ENCODE measurements at places on chromosomes 1 and 21.

DNA sequence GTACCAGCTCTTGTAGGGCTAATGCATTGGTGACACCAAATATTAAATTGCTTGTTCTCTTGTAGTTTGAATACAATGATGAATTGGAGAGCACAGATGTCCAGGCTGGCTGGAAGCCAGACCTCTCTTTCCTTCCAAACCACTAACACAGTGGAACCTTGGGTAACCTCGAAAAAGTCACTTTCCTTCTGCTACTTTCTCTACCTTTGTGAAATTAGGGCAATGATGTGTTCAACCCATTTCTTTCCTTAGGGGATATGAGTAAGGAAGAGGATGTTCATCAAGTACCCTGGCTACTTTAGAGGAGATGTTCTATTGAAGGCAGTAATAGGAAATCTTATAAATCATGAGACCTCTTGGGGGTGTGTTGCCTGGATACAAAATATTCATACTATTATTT lies 55.7 kb downstream of the XCL2 start:
- no peak for DNase-seq

DNA sequence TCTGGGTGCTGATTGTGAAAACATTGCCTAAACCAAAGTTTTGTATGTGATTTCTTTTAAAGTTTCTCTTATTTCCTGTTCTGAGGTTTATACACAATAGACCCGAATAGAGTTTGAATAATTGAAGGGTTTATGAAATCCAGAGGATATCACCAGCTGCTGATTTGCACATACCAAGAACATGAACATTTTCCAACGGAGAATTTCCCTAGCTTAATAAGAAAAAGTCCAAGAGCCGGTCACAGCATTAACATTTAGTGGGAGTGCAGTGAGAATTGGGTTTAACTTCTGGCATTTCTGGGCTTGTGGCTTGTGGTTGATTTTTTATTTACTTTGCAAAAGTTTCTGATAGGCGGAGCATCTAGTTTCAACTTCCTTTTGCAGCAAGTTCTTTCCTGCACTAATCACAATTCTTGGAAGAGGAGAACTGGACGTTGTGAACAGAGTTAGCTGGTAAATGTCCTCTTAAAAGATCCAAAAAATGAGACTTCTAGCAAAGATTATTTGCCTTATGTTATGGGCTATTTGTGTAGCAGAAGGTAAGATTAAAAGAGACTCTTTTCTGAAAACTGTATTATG lies at the start of gene CFH:
CFH (plus strand) TSS at position 407 of the 579 bp plus-strand sequence; CDS start at position 482, 75 bp downstream.
- DNase-seq: no peak

GRCh38 chr1:153561466-153561985 lies 4.1 kb downstream of the S100A2 start:
- DNase-seq: no peak

DNA sequence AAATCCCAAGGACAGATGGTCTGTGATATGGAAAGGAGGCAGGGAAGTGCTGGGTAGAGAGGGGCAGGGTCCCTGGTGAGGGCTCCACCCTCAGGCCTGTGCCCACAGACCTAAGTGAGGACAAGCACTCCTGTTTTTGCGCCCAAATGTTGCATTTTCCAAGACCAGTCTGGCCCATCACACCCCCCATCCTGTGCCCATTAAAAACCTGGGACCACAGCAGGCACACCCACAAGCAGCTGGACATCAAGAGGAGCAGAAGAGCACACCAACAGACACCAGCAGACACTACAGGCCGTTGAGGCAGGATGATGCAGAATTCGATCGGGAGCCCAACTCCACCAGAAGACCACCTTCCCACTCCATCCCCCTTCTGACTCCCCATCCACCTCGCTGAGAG lies 72.8 kb downstream of the DMRTA2 start:
- no peak for DNase-seq

GRCh38 chr1:108644984-108645383 lies 15.9 kb downstream of the HENMT1 start:
- peak; percentile 23 for DNase-seq

- no peak for DNase-seq
Measured at GRCh38 chr1:232328486-232329102, 301.3 kb downstream of the SIPA1L2 start.

DNA sequence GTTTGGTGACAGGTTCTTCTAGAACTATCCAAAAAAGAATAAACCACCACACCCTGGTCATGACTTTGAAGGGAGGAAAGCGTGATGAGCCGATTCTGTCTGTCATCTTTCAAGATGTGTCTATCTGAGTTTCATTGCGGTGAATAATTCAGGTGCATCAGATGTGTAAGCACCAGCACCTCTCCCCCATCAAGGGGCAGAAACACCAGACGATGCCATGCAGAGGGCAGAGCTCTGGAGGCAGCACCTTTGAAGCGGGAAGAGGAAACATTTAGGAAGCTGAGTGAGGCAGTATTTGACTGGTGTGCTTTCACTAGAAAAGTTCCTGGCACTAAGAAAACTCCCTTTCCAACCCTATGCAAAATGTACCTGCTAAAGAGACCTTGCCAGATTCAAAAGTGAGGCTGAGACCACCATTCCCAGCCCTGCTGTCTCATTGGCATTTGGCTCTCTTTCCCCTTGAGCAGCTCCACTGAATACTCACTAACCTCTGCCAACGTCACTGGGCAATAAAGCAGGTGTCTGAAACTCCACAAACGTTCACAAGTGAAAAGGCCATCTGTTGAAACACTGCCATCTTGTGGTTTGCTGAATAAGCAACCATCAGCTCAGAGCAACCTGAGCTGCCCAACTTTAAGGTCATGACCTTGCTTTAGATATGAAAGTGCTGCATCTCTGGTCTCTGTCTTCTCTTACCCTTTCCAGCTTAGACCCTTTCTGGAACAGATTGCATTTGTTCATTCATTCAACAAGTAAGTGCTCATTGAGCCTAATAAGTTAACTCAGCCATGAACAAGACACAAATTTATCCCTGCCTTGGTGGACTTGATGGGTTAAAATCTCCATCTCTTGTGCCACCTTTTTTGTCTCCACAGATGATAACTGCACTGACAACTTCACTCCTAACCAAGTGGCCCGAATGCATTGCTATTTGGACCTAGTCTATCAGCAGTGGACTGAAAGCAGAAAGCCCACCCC lies 228.6 kb downstream of the PAPPA2 start:
- no peak for DNase-seq

DNA sequence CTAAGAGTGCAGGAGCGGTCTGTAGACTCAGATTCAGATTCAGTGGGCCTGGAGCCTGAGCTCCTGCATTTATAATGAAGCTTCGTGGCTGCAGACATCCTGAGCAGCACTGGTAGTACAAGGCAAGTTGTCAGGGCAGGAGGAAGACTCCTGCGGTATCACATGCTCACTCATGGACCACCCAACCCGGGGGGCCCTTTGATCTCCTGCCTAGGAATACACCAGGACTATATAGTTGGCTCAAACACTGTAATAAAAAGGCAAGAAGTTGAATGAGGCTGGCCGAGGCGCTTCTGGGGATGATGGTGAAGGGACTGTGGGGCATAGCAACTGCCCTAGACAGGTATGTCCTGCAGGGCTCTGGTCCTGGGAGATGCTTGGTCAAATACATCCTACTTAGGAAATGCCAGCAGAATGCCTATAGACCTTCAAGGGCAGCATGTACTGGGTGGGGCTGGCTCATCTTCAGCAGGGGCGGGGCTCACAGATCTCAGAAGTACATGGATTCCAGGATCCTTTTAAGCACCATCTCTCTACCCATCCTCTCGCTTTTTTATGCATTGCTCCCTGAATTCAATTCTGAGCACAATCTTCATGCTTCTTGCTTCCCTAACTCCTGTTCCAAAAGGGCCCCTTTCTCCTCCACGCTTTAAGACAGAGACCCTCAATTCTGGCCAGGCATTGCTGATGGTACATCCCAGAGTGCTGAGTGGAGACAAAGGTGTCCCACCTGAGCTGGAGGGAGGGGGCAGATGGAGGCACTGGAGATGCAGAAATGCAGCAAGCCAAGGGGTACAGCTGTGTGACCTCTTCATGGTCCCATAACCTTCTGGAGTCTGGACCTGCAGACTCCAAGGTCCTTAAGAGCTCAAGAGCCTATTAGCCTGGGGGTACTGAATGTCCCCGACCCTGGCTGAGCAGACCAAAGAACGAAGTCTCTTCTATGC lies 2.1 kb upstream of the RAP1GAP start:
- no peak for DNase-seq

DNA sequence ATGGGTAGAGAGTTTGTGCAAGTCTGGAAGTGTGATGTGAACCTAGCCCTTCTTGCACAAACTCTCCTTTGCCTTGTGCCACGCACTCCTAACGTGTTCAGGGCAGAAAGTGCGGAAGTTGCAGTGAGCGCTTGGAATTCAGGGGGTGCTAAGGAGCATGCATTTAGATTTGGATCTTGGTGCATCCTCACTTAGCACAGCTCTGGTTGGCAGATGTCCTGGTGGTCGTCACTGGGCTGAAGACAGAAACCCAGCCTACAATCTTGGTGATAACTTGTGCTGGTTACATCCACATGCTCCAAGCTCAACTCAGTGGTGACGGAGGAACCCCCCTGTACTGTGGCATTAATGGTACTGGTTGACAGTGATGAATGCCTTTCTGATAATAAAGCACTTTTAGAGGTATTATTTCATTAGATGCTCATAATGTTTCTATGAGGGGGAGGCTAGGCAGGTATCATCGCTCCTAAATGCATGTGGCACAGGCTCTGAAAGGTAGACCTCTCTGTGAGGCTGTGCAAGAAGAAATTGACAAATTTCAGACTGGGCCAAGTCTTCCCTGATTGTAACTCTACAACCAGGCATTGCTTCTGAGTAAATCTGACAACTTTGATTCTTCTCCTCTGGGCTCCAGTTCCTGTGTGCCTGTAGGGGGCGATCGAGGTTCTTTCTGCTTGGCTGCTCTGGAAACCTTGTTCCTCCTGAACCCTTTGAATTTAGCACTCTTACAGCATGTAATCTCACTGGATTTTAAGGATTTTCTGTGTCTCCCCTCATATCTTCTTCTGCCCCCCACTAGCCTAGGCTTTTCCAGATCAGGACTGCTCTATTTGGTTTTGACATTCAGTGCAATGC lies 40.6 kb downstream of the MAPKAPK2 start:
- DNase-seq: no peak

GRCh38 chr1:67429528-67430357 lies 459 bp downstream of the SERBP1 start:
- DNase-seq: peak; percentile 7

GRCh38 chr1:162349635-162350330 lies 26.9 kb downstream of the SPATA46 start:
- DNase-seq: no peak

GRCh38 chr1:229221106-229222019 lies 49.5 kb upstream of the RAB4A start:
- no peak for DNase-seq

DNA sequence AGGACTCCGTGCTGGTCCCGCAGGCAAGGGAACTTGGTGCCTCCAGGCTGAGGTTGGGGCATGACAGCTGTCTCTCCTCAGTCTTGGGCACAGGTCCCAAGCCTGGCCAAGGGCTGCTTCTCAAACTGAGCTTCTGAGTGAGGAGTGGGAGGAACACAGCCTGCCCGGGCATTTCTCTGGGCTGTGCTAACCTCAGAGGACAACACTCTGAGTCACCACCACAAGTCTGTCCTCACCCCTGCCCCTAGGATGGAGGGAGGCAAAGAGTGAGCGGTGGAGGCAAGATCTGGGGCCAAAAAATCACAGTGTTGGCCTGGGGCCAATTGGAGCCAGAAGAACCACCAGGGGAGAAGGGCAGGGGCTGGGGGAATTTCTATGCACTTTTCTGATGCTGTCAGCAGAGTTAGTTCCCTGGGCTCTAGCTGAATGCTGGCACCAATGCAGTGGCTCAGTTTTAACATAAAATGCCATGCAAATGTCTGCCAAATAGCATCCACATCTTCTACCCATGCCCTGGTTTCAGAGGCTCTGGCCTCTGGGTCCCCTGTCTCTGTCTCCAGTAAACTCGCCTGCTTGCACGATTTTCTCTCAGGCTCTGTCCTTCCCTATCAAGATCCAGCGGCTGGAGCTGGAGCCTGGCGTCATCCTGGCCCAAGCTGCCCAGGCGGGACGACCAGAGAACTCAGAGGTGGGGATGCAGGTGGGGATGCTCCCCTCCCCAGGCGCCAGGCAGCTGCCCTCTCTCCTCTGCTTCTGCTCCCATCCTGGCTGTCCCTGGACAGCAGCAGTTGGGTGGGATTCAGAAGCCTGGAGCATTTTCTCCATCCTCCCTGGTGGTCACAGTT lies 11.0 kb upstream of the CDK18 start:
- DNase-seq: no peak

DNA sequence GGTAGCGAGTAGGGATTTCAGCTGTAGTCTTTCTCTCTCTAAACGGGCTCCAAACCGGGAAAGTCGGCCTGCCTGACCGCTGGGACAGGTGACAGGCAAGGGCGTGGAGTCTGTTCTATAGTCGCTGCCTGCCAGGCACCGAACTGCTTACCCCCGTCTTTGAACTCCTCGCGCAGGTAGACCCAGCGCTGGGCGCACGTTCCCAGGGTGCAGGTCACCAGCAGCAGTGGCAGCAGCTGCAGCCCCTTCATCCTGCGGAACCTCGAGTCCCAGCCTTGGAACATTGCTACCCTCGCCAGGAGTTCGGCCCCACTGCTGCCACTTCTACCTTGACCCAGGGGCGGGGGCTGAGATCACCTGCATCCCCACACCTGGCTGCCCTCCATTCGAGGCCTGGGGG lies 22.2 kb upstream of the OSBPL9 start:
- DNase-seq: no peak

DNA sequence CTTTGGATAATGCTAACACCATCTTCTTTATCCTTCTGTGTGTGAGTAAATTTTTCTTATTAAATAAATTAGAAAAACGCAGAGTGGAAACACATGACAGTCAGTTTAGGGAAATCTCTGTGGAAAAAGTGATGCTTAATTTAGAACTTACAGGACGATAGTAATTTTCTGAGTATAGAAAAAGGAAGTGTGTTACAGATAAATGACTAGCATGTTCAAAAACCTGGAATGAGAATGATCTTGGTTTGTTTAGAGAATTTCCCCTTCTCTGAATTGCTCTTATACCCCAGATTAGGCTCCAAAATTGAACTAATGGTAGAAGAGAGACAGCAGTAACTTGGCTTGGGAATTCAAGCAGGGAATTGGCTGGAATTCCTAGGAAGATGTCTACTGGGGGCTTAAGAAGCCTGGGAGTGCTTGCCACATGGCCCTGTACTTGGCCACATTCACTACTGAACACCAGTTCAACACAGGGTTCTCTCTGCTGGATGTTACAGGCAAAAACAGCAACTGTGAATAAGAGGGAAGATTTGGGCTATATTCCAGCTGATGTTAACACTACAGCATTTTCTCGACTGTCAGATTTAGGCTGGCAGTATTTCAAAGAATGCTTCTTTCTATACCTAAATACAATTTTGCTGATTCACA lies 1004.2 kb downstream of the TTLL7 start:
- no peak for DNase-seq

GRCh38 chr1:151314137-151314875 lies 12.9 kb downstream of the PI4KB start:
- no peak for DNase-seq

- DNase-seq: no peak
Measured at GRCh38 chr1:221098471-221099405, 219.5 kb downstream of the HLX start.

DNA sequence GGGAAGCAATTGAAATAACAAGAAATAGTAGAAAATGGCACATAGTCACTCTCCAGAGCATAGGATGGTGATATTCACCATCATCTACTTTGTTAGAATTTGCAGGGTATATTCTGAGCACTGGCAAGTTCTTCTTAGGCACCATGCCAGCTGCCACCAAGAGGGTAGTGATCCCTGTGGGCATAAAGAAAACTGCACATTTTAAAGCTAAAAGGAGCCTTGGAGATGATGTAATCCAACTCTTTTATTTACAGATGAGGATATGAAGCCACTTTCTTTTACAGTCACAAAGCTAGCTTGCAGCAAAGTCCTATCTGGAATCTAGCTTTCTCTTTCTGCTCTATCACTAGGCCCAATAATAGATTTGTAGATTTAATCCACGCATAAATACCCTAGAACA lies 69.0 kb downstream of the PTGER3 start:
- no peak for DNase-seq

- no peak for DNase-seq
Measured at GRCh38 chr1:201468501-201468843, 516 bp downstream of the PHLDA3 start.
